ENCODE measurements at places on chromosomes 2 and 18.

DNA sequence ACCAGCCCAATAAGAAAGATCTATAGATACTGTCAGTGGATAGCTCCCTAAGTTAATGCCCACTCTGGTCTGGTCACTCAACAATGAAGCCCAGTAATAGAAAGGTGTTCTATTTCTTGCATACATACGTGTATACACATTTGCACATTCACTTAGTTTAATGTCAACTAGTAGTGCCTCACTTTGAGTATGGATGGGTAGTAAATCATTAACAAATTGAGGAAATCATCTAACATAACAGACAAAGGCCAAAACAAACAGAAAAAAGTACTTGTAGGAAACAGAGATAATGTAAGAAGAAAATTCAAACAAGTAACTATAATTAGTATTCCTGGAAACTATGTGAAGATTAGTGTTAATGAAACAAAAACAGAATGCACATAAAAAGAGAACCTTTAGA lies 13.3 kb upstream of the CCDC195 start:
- DNase-seq: no peak

DNA sequence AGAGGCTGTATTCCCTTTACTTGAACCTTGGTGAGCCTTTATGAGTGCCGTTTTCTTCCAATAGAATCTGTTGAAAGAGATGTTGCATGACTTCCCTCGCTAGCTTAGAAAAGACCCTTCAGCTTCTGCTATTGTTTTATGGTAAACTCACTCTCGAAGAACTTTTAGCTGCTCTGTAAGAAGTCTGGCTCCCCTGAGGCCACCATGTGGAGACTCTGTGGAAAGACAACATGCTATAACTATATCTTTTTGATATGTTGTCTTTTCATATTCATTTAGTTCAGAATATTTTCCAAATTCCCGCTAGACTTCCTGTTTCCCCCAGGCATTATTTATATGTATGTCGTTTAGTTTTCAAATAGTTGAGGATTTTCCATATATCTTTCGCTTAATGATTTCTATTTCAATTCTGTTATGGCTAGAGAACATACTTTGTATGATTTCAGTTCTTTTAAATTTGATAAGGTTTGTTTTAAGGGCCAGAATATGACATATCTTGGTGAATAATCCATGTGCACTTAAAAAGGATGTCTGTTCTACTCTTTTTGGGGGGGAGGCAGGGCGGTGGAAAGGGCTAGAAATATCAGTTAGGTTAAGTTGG lies 64.1 kb downstream of the PTPN4 start:
- DNase-seq: no peak

DNA sequence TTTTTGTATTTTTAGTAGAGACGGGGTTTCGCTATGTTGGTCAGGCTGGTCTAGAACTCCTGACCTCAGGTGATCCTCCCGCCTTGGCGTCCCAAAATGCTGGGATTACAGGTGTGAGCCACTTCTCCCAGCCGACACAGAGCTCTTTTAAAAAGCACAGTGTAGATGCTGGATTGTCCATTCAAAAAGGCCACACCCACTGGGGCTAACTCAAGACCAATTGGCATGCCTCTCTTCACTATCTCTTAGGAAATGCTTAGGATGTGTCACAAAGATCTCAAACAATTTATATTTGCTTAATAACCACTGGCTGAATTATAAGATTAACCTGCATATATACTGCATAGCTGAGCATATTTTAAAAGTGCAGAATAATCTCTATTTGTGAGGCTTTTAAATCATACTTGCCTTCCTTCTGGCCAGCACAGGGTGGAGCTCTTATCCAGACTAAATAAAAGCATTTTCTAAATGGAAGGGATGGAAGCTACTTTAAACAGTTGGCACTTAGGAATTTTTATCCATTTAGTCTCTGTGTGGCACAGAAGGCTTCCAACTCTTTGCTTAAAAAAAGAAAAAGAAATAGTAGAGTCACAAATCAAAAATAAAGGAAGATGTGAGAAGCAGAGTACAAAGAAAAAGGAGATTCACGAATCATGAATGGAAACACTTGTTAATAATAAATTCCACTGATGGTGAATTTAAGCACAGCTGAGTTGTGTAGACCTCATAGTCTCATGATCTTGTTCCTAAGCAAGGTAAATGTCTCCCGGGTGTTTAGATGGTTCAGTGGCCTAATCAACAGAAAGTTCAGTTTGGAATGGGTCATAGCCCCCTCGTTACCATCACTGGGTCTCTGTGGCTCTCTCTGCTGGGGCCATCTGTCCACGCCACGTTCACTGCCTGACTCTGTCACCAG lies 22.4 kb downstream of the CRYGD start:
- no peak for DNase-seq

- DNase-seq: no peak
These were observed 91.7 kb downstream of the ACTR3 start for GRCh38 chr2:113981404-113982134.

- no peak for DNase-seq
These were observed 48.5 kb upstream of the LOXHD1 start for GRCh38 chr18:46705521-46705920.

DNA sequence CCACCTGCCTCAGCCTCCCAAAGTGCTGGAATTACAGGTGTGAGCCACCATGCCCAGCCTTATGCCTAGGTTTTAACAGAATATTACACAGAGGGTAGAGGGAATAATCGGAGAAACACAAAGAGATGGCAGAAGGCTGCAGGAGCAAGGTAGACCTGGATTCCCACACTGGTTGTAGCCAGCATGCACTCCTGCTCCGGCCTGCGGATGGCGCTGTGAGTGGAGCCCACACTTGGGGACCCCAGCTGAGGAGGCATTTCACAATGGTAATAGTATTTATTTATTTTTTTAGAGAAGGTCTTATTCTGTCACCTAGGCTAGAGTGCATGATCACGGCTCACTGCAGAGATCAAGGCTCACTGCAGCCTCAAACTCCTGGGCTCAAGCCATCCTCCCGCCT lies 38.8 kb upstream of the DARS1 start:
- DNase-seq: no peak

GRCh38 chr18:55195863-55196262 lies 236.6 kb upstream of the CCDC68 start:
- no peak for DNase-seq

GRCh38 chr18:35466334-35466733 lies 31.4 kb downstream of the INO80C start:
- DNase-seq: no peak

DNA sequence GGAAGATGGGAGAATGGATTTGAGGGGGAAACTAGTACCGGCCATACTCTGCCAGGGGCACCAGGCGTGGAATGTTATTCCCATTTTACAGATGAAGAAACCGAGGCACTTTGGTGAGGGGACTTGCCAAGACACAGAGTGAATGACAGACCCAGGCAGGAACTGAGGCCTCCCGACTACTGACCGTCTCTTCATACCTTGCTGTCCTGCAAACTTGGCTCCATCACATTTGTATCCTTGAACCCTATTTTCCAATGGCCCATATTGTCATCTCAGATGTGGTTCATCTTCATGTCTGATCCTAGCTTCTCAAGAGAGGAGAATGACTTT lies 6.2 kb upstream of the TFCP2L1 start:
- no peak for DNase-seq

DNA sequence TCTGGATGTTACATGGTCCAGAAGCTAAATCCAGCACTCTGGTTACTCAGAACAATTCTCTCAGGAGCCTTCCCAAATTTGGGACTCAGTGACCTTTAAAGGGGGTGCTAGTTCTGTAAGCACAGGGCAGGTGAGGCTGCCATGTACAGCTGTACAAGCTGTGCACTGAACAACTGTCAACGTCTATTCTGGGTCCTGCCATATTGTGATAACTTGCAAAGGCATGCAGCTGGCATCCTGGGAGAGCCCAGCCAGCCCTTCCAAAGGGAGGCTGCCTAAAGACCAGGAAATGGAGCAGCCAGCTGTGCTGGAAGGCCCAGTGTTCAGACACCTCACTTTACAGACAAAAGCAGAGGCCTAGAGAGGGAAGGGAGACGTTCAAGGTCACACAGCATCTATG lies 204.8 kb downstream of the KLHL29 start:
- no peak for DNase-seq

DNA sequence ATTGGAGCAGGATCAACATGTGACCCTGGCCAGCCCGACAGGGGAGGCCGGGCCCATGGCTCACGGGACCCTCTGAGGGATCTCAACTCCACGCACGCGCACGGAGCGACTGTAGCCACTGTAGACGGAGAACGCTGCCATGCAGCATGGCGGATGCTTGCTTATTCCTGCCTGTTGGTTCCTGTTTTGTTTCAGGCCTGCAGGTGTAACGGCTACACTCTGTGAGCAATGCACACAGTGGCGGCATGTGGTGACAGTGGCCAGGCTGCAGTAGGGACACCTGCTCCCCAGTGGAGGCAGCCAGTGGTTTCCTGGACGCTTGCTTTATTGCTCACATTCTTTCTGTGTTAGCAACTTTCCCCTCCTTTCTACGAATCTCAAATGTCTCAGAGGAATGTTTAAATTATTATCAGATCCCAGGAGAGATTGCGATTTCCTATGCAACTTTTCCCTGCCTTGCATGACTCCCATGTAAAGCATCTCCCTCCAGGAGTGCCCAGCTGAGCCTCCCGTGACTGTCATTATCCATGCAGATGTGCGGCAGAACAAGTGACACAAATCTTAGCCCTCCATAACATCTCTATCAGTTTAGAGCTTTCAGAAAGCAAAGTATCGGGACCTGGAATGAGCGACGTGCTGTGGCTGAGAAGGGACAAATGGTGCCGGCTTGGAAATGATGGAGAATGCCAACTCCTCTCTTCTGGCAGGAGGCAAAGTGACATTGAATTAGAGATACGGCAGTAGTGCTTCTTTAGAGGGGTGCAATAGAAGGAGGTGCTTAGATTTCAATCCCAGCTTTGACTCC lies 209.7 kb downstream of the ASB1 start:
- no peak for DNase-seq

DNA sequence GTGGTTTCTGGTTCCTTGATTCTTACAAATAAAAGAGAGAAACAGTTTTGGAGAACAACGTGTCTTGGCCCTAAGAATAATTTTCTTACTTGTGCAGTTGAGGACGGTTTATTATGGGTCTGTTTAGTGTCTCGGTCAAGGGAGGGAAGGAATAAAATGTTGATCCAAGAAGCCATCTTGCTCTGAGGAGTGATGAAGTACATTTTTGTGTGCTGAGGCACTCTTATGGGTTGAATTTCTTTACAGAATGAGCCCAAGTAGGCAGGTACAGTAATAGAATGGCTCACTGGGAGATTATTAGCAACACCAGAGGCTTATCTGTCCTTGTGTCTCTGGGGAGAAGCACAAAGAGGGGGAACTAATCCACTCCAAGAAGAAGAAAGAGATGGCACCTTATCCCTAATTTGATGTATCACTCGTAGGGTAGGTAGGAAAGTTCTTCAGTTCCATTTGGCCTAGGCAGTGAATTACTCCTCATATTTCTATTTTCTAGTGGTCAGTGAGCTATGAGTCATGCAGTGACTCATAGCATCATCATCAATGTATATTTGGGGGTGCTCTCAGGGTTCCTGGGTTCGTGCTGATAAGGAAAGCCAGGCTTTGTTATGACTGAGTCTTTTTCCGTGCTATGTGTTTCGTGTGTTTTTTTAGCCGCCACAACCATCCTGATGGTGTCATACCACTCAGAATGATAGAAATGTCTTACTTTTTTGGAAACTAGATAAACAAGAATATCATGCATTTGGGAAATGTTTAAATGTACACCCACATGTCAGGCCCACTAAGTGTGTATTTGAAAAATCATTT lies 250.1 kb upstream of the CTAGE1 start:
- DNase-seq: no peak

DNA sequence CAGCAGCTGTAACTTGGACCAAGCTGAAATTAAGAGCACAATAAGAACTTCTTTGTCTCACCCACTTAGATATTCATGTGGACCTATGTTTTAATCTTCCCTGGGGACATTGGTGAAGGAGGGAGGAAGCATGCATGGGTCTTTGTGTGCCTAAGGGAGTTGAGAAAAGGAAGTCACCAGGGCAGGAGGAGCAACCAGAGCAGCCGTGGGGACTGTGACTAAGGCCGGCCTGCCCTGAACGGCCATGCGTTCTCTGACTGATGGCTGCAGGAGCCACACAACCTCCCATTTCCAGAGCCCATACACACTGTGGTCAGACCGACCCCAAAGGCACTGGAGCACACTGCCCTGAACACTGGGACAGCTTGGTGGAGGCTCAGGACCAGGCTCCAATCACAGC lies 43.7 kb upstream of the SLC35G4 start:
- DNase-seq: no peak

DNA sequence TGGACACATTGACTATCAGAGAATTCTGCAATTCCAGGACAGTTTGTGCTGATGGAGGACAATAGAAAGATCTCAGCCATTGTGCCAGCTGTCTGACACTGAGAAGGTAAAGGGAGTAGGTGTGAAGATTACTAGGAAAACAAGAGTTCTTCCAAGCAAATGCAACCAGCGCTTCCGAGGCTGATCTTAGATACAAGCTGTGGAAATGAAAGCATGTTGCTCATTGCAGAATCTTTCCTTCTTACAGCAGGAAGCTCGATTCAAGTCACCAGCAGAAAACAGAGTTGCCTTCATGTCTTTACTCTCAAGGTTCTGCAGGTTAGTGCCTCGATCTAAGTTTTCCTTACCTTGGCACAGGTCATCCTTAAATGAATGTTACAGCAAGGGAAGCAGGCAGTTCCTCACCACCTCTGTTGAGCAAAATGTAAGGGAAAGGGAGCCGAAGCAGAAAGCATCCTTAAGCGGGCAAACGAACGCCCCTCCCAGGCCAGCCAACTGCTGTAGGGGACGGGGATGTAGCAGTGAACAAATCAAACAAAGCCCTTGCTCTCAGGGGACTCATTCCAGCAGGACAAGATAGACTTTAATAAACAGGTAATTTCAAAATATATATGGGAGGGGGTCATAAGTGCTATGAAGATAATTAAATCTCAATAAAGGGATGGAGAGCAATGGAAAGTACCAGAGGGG lies 54.3 kb downstream of the MARCHF4 start:
- no peak for DNase-seq

GRCh38 chr2:42777883-42778805 lies 14.2 kb upstream of the OXER1 start:
- no peak for DNase-seq

GRCh38 chr18:50644807-50645206 lies 84.9 kb downstream of the MAPK4 start:
- DNase-seq: no peak

DNA sequence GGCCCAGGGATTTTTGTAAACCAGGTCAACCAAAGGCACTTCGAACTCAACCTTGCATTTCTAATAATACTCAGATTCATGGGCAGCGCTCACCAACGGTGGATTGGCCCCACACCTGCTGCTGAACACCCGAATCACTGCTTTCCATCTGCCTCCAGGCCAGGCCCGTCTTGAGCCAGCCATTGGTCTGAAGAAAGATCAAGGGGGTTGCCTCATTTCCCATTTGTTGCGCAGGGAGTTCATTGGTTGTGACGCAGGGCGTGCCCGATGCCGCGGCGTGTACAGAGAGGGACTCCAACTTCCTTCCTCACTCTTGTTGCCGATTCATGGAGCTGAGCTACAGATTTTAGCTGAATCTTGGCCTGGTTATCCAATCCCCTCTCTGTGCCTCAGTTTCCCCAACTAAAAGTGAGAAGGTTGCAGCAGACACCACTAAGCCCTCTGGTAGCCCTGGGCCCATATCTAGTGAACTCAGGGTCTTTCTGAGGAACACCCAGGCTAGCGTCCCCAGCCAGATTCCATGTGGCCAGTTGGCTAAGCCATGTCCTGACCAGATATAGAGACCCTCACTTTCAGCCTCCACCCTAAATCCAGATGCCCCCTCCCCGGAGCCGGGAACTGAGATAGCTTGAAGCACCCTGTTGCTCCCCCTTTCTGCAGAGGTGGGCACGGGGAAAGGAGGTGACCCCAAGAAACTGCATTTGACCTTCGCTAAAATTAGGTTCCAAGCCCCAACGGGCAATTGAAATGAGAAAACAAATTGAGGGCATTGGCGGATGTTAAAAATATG lies 60.9 kb upstream of the HPCAL1 start:
- no peak for DNase-seq

- DNase-seq: no peak
These were observed 19.6 kb downstream of the MTERF4 start for GRCh38 chr2:241082341-241083090.
